ENCODE measurements at places on chromosomes 1 and 21.

DNA sequence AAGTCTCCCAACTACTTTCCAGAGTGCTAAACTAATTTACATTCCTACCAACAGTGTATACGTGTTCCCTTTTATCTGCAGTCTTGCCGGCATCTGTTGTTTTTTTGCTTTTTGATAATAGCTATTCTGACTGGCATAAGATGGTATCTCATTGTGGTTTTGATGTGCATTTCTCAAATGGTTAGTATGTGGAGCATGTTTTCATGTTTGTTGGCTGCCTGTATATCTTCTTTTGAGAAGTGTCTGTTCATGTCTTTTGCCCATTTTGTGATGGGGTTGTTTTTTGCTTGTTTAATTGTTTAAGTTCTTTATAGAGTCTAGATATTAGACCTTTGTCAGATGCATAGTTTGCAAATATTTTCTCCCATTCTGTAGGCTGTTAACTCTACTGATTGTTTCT lies 46.6 kb downstream of the MAST2 start:
- no peak for DNase-seq

DNA sequence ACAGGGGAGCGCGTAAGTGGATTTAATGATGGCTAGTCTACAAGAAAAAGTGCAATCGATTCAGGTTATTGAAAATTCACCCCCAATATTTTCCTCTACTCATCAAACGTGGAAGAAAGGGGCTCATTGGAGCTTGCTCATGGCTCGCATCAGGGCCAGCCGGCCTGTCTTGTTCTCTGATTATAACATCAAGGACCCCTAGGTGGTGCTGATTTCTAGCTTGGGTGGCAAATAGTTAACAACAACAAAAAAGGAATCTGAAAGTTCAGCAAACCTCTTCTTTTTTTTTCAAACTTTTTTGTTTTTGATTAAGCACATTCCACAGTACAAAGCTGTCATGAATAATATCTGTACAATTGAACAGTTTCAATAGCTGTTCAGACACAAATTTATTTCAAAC lies 35.8 kb upstream of the SOD1 start:
- DNase-seq: no peak

GRCh38 chr1:97207868-97208267 lies 486.3 kb downstream of the PTBP2 start:
- no peak for DNase-seq

GRCh38 chr1:209455145-209455544 lies 128.4 kb upstream of the CAMK1G start:
- DNase-seq: no peak

DNA sequence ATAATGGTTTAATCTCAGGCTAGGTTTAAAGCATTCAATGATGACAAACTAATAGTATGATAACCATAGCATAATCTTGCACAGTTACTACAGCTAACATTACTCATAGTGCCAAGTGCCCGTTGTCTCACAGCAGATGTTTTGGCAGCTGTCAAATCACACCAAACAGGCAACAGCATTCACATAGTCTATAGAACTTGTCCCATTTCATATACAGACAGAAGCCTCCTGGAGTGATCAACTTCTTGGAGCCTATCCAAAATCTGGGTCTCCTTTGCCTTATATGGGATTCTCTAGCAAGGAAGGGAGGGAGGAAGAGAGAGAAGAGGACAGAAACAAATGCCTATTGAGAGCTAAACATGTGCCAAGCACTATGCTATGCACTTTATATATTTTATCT lies 250.6 kb upstream of the ZP4 start:
- no peak for DNase-seq

DNA sequence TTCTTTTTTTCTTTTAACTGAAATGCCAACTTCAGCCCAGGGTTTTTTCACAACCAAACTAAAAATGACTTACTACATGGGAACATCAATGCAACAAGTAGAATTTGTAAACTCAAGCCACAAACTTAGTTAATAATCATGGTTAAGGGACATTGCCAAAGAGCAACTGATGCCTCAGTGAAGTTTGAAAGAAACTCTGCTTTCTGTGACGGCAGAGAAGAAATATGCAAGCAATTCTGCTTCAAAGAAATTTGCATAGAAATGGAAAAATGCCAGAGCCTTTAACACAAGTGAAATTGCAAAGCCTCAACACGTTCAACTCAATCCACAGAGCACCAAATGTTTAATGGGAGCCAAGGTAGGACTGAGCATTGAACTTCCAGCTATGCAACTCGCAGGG lies 5.0 kb upstream of the CHD5 start:
- peak; percentile 74 for DNase-seq

DNA sequence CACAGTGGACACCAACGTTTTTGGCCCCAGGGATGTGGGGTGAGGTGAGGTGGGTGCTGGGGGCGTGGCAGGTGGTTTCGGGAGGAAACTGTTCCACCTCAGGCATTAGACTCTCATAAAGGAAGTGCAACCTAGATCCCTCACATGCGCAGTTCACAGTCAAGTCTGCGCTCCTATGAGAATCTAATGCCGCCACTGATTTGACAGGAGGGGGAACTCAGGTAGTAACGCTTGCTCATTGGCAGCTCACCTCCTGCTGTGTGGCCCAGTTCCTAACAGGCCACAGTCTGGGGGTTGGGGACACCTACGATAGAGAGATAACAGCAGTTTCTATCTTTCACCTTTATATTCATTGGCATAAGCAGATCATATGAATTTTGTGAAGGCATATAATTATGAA lies 347.1 kb downstream of the VAV3 start:
- no peak for DNase-seq

- peak; percentile 19 for DNase-seq
Observed at GRCh38 chr1:212512816-212513559, 80.3 kb downstream of the NENF start.

GRCh38 chr1:71039661-71040262 lies 7.9 kb downstream of the PTGER3 start:
- no peak for DNase-seq

DNA sequence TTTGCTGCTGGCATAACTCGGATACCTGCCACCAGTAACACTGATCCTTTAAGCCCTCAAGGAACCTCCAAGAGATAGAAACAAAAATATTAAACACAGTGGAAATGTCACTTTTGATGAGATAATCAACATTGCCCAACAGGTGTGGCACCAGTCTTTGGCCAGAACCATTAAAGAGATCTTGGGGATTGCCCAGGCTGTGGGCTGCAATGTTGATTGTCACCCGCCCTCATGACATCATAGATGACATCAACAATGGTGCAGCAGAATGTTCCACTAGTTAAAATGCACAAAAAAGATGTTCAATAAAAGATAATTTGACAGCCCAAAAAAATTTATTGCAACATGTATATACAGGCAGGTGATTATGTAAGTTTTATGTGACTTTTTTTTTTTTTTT lies 20.2 kb upstream of the ZMYM1 start:
- DNase-seq: no peak

- DNase-seq: no peak
Observed at GRCh38 chr1:7991504-7992440, 30.3 kb downstream of the PARK7 start.

All from fibroblast of skin of left biceps (primary cell).